ENCODE measurements at places on chromosomes 3 and 15.

GRCh38 chr3:115693868-115694267 is 70.6 kb downstream of the GAP43 start:
- no peak for DNase-seq

DNA sequence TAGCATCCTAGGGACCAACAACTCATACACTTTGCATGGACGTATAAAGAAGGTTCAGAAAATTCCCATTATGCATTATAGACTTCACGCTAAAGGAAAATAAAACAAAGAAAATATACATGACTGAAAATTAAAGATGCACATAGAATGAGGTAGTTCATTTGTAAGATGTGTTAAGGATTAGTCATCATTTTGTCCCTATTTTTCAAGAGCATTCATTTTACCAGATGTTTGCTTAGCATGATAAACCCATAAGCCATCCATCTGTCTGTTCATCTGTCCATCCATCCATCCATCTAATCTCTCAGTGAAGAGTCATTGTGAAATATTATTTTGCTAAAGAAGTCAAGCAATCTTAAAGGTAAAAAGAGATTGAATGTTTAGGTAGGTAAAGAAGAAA is 80.3 kb downstream of the TFG start:
- no peak for DNase-seq

- DNase-seq = no peak
Measured at GRCh38 chr3:36219398-36219797, 160.9 kb upstream of the STAC start.

GRCh38 chr15:74432968-74433591 is 678 bp downstream of the SEMA7A start:
- DNase-seq = no peak

All from activated CD8-positive, alpha-beta memory T cell treated with anti-CD3 and anti-CD28 coated beads for 24 hours (primary cell).